ENCODE measurements at places on chromosomes 11 and 22.

GRCh38 chr11:119258983-119259382 lies 52.8 kb downstream of the CBL start:
- DNase-seq: no peak

- no peak for DNase-seq
Measured at GRCh38 chr11:2198621-2199365, 27.2 kb upstream of the TH start.

DNA sequence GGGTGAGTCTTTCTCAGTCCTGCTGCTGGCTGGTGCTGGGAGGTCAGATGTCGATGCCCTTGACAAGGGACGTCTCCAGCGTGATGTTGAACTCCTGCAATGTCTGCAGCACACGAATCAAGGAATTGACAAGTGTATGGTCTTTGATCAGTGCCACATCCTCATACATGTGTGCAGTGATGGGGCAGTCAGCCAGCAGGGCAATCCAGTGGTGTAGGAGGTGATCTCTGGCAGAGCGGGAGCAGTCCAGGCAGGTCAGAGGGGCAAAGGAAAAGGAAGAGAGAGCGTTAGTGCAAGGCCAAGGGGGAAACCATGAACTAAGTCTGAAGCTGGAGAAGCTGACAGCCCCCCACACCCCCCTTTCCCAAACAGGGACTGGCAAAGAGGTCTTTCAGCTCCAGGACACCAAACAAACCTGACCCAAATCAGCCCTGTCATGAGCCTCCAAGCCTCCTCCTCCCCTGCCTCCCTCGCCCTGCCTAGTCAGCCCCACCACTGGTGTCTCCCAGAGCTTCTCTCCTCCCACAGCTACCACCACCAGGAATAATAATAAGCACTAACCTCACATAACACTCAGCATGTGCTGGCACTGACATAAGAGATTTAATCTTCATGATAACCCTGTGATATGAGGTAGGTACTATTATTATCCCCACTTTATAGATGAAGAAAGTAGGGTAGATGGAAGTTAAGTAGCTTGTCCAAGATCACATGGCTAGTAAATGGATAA lies 48.4 kb upstream of the SCUBE2 start:
- DNase-seq: no peak

DNA sequence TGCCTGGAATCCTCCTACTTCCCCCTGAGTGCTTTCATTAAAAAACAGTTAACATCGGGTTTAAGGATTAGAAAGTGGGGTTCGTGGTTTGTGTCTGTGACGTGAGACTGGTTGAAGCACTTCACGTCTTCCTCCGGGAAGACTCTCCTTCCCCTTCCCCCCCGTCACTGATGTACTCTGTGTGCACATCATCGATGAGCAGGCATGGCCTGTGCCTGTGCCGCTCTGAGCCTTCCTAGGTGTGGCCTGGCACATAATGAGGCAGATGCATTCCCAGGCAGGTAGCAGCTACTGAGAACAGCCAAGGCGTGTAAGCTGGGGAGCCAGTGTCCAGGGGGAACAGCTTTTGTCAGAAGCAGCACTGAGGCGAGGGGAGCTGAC lies 93.8 kb downstream of the BCR start:
- DNase-seq: no peak

DNA sequence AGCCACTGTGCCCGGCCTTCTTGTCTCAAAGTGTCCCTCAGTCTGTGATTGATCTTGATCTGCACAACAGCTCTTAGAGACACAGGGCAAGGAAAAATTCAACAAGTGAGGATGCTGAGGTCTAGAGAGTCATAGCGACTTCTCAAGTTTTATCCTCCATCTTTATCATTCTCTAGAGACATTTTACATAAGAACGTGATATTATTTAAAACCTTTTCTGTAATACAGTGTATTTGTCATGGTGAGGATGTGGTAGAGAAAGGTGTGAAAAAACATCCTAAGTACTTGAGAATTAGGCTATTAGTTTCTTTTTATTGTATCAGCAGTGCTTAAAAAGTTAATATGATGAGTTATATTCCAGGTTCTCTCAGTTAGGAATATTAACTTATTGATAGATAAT lies 50.2 kb downstream of the EMSY start:
- DNase-seq: no peak

- DNase-seq: no peak
Measured at GRCh38 chr11:130473795-130474377, 25.4 kb downstream of the ADAMTS15 start.

DNA sequence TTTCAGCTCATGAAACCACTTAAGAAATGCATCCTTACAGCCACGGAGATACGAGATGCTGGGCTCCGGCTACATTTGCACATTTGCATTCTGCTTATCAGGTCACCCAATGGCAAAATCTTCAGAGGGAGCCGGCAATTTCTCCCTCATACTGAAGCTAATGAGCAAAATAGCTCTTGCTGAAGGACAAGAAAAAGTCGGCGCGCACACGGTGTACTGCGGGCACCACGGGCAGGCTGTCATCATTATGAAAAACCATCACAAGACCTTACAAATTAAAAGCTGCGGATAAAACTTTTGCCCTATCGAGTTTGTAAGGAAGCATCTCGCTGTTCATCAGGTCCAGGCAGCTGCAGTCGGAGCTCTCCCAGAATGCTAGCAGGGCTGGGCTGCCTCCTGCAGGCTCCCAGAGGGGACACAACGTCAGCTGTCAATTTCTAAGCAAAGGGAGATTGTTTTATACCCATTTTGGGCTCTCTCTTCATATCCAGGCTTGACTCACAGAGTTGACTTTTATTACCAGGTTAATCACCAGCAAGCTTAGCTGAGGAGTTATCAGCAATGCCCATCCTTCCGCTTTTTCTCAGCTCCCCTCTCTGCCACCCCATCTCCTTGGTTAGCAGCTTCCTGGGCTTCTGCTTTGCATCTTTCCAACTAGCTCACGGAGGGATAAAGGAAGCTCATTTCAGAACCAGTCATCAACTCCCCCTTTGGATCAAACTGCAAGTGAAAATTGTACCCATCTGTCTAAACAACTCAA lies 375.1 kb downstream of the OPCML start:
- no peak for DNase-seq

GRCh38 chr11:117443266-117444186 lies 115.9 kb downstream of the CEP164 start:
- DNase-seq: no peak

DNA sequence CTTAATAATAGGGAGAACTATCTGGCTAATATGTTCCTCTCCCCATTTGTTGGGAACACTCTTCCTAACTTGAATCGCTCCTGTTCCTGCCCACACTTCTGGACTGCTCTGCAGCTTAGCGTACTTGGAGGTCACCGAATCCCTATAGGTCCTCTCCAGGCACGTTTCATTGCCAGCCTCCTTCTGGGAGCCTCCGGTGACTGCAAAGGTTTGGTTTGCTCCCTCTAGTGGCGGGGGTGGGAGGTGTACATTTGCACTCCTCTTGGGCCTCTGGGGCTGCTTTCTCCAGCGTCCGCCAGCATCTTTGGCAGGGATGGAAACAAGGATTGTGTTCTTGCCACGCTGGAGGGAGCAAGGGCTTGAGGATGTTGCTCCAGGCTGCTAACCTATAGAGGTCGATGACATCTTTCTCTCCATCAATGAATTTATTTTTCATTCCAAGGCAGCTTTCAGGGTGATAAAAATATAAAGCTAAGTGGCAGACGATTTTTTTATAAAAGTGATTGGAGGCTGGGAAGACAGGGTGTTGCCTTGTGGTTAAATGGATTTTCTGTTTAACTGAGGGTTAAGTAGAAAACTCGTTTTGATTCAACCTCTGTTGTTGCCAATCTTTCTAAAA lies 48.7 kb downstream of the TSPAN18 start:
- peak; percentile 45 for DNase-seq

GRCh38 chr11:118211006-118211405 lies 13.8 kb downstream of the JAML start:
- no peak for DNase-seq

- no peak for DNase-seq
Measured at GRCh38 chr11:9581556-9582161, 8.2 kb downstream of the WEE1 start.

Data from activated gamma-delta T cell treated with Interleukin-2 at 50 U/mL for 16 hours (primary cell).